HepG2 (cell line): ENCODE measurements at places on chromosomes 1 and 21.

DNA sequence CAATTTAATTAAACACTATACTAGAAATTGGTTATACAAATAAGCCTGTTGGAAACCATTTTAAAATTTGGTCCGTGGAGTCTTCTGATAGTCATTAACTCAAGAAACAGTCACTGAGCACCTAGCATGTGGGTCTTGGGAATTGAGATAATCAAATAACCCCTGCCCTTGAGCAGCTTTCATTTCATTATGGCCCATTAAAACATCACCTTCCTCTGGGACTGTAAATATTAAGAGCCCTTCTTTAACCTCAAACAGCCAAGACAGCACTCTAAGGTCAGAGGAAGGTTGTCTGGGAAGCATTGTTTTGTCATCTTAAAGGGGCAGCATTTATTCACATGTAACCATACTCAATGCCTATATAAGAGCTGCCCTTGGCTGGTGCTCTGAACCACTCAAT lies 610.3 kb upstream of the USP24 start:
- no peak for DNase-seq

GRCh38 chr1:222920169-222920568 lies 105.3 kb downstream of the DISP1 start:
- DNase-seq, result no peak

DNA sequence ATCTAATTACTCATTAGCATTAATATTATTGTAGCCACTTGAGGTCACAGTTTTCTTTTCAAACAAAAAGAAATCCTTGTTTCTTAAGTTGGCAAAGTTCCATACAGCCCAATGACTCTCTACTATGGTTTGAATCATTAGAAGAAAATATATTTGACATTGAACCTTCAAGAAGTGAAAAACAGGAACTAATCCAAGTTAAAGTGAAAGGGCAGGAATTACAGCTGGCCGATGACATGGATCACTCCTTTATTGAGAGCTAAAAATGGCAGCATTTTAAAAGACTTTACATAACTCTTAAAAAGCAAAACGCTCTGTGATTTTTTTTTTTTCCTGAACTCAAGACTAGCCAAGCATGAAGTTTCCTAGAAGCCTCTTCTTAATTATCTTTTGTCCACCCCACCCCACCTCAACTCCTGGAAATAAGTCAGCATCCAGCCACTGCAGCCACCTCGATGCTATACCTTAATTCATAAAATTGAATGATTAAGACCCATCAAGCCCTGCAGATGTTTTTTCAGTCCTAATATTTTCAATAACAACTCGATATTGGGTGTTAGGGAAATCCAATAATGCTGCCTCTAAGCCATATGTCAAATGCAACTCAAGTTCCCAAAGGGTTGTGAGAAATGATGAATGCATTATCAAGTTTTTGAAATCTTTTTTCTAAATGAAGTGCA lies 323.1 kb downstream of the HHIPL2 start:
- no peak for DNase-seq

DNA sequence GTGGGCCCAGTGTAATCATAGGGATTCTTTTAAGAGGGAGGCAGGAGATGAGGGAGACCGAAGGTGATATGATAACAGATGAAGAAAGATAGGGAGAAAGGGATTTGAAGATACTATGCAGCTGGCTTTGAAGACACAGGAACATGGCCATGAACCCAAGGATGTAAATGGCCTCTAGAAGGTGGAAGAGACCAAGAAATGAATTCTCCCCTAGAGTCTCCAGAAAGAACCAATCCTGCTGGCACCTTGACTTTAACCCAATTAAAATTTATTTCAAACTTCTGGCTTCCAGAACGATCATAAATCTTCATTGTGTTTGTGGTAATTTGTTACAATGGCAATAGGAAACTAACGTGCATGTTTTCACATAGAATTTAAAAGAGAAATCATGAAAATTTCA lies 95.0 kb upstream of the GORAB start:
- DNase-seq, result no peak

GRCh38 chr1:86705665-86705985 lies 1.2 kb downstream of the SH3GLB1 start:
- DNase-seq, result no peak

- DNase-seq, result no peak
Observed at GRCh38 chr1:202275061-202275770, 66.5 kb downstream of the UBE2T start.

- DNase-seq, result no peak
Observed at GRCh38 chr1:207070811-207071210, 17.7 kb downstream of the PFKFB2 start.

DNA sequence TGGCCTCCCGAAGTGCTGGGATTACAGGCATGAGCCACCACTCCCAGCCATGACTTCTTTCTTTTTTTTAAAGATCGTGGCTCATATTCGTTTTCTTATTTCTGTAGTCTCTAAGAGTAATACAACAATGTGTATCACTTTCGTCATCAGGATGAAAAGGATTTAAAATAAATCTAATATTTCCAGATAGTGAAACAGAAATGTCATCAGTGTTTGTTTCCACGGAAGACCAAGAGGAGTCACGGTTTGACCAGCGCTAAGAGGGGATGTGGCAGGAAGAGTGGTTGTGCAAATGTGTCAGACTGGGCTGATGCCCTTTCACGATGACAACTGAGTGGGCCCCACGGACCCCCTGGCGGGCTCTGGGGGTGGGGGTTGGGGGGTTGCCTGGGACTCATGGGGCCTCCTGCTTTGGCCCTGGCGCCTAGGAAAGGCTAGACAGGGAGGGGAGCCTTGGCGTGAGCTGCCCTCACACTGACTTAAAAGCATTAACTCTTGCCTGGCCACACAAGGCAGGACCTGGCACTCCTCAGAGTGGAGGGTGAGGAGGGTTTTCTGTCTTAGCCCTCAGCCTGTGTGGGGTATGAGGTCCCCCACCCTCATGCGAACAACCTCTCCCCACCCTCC lies 8.4 kb downstream of the SOX13 start:
- no peak for DNase-seq

DNA sequence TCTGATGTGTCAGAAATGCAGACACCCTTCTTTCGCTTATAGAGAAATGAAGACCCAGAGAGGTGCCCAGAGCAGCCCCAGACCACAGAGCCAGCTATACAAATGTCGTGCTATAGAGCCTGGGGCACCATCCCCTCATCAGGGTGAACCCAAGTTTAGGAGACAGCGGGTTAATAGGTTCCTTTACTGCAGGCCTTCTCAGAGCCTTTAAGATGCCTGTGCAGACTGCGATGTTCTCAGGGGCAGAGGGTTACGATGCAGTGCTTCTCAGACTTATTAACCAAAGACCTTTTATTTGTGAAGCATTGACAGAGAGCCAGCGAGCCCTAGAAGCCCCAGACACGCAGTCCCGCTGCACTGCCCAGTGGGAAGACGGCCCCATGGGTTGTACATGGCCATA lies 46.9 kb downstream of the STPG1 start:
- DNase-seq, result no peak

- DNase-seq, result no peak
Observed at GRCh38 chr1:166511761-166512160, 327.5 kb upstream of the POGK start.

DNA sequence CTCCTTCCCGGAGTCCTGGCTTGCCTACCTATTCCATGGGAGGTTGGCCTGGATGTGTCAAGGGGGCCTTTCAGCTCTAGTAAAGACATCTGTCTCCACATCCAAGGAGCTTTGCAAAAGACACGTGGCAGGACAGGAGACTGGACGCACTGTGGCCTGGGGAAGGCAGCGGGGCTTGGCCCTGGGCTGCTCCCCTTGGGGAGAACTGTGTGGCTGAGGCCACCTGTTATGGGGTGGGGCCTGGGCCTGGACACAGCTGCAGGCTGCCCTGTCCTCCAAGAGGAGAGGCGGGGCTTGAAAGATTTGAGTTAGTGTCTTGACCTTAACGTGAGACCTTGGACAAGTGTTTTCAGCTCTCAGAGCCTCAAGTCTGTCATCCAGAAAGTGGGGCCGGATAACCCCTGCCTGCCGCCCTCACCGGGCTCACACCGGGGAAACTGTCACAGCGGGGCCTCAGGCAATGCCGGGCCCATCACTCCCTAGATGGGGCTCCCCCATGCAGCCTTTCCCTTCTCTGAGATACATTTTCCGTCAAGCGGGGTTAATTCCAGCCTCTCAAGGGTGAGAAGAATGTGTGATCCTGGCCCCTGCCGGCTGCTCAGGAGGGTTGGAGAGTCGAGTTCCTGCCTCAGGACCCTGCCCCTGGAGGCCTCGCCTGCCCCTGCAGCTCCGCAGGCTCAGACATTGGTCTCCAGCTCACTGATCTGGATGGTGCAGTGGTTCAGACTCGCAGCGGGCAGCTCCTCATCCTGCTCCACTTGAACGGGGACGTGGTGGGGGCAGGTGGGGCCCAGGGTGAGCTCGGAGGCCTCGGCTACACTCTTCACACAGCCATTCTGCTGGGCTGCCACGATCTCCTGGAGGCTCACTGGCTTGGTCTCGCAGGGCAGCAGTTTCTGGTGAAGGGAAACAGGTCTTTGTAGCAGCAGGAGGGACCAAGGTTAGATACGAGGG lies 25.6 kb downstream of the PODN start:
- DNase-seq, result peak; percentile 25

GRCh38 chr1:29120947-29121485 lies 2.7 kb downstream of the TMEM200B start:
- DNase-seq, result no peak

- no peak for DNase-seq
Observed at GRCh38 chr1:200274116-200274515, 135.7 kb downstream of the ZNF281 start.

- no peak for DNase-seq
Observed at GRCh38 chr1:171769754-171770153, 11.7 kb upstream of the METTL13 start.

DNA sequence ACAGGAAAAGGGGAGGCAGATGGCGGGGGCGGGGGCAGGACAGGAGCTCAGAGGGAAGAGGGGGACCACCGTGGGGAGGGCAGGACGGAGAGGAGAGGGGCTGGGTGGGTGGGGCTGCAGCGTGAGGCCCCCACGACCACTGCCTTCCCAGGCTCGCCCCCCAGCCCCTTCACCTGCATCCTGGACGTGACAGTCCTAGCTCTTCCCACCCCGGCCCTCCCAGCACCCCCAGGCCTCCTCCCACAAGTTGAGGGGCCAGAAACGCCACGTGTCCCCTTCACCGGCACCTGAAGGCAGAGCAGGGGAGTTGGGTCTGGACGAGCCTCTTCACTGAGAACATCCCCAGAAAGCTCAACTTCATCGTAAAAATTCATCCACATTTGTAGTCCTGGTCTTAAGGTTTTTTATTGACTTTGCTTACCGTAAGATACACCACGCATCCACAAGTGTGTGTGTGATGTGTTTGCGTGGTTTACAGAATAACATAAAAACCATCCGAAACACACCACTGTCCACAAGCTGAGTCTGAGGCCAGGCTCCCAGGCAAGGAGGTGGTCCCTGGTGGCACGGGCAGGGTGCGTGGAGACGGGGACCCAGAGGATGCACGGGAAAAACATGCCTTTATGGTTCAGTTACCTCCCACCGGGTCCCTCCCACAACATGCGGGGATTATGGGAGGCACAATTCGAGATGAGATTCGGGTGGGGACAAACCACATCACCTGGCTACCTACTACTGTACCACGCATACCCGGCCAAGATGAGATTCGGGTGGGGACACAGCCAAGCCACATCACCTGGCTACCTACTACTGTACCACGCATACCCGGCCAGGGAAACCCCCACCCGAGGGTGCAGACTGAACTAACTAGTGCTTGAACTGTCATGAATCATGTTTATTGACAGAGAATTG lies 13.9 kb upstream of the COL18A1 start:
- DNase-seq, result no peak

- no peak for DNase-seq
Observed at GRCh38 chr1:241533326-241534115, 1.3 kb downstream of the KMO start.

DNA sequence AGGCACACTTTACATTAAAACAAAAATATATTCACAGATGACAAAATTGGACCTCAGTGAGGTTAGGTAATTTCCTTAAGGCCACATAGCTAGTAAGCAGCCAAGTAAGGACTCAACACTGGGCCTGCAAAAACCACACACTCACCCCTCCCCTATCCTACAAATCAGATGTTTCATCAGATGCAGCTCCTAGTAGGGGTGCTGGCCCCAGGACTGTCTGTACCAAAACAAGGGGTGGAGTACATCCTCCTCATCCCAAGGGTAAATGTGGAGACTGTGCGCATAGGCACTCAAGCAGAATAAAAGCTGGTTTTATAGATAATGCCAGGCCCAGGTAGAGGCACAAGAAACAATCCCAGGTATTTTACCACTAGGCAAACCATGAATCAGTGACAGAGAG lies 25.7 kb downstream of the URB1 start:
- no peak for DNase-seq

- DNase-seq, result no peak
Observed at GRCh38 chr1:117466761-117467160, 99.5 kb downstream of the MAN1A2 start.

DNA sequence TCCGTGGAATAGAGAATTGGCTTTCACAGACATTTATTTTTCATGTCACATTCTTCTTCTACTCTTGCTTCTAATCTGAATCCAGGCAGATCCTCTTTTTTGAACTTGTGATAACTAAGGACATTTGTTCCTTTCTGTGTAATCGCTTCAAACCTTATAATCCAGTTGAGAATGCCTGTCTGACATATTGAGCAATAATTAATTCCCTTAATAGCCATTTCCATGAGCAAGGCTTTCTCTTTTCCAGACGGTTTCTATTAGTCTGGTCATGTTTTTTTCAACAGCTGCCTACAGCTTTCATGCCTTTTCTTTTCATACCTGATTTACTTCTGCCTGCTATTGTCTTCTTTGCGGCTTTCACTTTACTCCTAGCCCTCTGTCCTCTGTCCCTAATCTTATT lies 163.4 kb downstream of the CYYR1 start:
- DNase-seq, result no peak

- DNase-seq, result no peak
Observed at GRCh38 chr1:156157506-156157905, 4.1 kb downstream of the SEMA4A start.

GRCh38 chr1:221643404-221644144 lies 98.3 kb downstream of the DUSP10 start:
- no peak for DNase-seq

DNA sequence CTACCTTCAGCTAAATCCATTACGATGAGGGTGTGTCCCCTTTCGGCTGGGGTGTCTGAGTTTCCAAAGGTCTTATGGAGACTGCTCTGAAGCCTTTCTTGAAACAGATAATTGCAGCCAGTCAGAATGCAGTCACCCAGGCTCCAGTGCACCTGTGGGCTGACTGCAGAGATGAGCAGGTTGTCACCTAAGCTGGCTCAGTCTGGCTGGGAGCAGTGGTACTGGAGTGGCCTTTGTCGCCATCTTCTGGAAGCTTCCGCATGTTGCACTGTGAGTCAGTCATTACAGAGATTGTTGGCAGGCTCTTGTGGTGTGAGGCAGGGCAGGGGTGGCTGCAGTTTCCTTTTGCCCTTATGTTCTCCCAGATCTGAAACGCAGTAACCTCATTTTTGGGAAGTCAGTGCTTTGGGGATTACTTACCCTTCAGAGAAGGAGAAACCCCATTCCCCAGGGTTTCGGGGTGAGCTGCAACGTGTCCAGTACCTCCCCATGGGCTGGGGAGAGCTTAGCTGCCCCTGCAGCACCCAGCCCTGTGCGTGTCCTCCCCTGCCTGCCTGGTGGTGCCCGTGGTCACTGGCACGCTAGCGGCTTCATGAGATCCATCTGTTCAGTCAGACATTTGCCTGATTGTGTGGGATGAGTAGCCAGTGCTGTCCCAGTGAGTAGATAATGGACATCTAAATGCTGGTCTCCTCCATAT lies 48.0 kb downstream of the SMYD2 start:
- peak; percentile 65 for DNase-seq

- peak; percentile 47 for DNase-seq
Observed at GRCh38 chr1:56330391-56331026, 248.9 kb downstream of the PLPP3 start.
